ENCODE measurements at places on chromosomes 1 and 21.
A peak's percentile ranks its signal among the peaks of the same experiment; 100 is the strongest.

- no peak for DNase-seq
Observed at GRCh38 chr1:93453911-93454310, 6.0 kb downstream of the FNBP1L start.

GRCh38 chr1:48495166-48495565 is 23.2 kb upstream of the SPATA6 start:
- no peak for DNase-seq

DNA sequence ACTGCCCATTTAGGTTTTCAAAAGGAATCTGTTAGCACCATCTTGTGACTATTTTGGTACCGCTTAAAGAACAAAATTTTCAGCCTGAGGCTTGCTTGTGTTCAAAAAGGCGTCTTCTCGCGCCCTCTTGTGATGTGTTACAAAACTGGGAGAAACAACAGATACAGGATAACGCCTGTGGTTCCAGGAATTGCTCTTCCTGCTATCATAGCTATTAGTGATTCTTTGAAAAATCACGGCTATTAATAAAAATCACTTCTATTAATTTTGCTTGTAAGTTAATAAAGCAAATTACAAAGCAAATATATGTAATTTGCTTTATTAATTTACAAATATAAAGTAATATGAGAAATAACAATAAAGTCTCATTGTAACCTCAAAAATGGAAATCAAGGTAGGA is 82.2 kb upstream of the ABCD3 start:
- DNase-seq, result peak; percentile 95

DNA sequence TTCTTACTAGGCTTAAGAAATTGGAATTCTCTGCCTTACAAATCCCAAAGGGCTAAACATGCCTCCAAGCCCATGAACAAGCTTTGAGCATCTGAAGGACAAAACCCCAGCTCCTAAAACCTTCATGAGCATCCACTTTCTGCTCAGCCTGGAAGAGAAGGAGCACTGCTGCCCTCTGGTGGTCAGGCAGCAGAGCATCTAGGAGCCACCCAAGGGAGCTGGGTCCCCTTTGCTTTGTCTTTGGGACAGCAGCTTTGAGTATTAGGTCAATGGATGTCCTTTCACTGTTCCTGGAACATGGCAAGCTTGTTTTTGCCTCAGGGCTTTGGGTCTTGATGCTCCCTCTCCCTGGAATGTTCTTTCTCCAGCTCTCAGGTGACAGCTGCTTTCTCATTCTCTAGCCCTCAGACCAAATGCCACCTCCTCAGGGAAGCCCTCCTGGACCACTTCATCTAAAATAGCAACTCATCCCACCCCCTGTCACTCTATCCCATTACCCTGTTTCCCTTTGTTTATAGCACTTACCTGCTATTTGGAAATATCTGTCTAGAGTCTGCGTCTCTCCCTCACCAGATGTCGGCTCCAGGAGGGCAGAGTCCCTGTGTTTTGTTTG is 25.7 kb downstream of the RAB7B start:
- peak; percentile 75 for DNase-seq

- DNase-seq, result no peak
Observed at GRCh38 chr1:164618202-164618564, 59.2 kb downstream of the PBX1 start.

DNA sequence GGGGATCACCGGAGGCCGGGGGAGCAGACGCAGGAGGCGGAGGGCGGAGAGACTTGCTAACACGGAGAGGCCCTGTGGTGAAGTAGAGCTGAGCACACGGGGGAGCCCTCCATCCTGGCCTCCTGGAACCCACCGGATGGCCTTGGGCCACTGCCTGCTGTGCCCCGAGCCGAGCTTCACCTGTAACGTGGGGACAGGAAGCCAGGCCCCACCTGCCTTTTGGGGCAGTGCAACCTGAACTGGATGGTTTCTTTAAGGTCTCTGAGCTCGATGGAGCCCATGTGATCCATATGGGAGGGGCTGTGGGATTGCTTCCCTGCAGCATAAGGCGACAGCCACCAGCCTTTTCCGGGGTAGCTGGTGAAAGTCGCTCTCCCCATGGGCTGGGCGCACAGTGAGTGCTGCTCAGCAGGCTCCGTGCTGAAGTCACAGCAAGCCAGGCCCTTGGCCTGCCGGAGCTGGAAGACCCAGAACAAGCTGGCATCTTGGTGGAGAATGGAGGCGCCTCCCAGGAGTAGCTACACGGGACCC is 35.8 kb downstream of the TFF3 start:
- no peak for DNase-seq

DNA sequence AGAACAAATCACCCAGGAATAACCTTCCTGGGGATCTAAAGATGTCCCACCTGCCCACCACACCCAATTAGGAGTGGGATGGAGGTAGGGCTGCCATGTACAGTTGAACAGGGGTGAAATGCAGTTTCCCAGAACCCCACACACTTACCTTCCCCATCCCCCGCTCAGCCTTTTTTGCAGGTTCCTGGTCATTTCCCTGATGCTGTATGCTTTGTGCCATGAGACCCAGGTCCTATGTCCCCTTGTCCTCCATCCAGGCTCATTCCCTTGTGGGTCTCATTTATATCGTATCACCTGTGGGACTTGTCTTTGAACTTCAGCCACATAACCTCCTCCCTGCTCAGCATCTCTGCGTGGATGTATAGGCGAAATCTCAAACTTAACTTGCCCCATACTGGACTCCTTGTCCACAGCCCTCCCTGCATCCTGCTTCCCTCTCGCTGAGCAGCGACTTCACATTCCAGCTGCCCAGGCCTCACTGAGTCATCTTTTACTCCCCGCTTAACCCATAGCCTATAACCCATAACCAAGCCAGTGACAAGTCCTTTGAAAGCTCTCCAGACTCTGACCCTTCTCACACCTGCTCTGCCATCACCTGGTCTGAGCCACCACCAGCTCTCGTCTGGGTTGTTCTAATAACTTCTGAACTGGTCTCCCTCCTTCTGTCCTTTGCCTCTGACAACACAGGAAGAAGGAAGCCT is 4.7 kb downstream of the LDLRAD2 start:
- DNase-seq, result peak; percentile 90

DNA sequence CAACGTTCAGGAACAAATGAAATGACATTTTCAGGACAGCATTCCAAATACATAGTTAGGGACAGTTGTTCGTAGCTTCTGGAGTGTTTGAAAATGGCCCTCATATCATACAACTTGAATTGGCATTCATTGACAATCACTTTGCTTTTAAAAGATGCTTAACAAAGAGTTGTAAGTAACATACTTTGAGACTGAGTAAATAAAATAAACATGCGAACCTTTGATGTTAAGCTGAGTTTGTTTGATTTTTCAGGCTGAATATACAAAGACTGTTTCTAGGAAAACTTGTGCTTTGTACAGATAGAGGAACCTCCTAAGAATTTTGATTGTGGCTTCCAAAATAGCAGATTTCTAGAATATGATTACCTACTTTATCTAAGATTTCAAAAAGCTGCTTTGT is 45.3 kb downstream of the ITSN1 start:
- DNase-seq, result no peak

GRCh38 chr1:93705892-93706500 is 24.4 kb upstream of the BCAR3 start:
- DNase-seq, result peak; percentile 82

DNA sequence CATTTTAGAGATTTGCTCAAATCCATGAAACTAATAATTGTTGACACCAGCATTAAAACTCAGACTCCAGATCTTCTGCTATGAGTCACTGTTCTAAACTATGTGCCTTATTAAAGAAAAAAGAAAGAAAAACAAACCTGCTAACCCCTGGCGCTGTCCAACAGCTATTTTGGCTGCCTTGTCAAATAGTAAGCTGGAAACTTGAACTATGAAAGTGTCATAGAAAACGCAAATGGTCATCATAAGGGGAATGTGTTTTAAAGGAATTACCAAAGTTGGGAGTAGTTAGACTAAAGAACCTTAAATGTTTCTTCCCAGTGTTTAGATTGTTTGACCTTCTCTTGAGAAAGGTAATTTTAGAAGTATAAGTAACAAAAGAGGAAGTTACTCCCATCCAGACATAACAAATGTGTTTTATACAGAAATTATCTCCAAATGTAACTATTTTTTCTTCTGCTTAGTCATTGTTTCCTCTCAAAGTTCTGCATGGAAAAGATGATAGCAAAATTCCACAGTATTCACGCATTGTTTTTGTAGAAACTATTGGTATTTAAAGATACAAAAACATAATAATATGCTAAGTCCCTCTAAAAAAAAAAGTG is 272.4 kb downstream of the TPR start:
- peak; percentile 45 for DNase-seq

DNA sequence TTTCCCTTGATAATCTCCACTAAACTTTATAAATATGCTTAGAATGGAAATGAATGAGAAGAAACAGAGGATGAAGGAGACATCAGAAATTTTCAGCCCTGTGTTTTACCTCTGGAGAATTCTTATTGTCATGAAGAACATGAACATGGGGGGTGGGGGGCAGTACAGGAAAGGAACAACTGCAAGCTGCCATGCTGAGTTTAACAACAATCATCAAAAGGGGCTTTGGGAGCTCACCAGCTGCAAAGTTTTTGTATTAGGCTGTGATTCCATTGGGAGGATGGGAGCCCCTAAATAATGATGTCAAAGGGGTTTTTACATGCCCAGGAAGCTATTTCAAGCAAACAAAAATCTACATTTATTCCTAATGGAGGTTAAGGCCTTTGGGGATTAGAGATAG is 103.3 kb downstream of the AKT3 start:
- DNase-seq, result no peak

GRCh38 chr1:155946633-155947219 is 5.3 kb downstream of the RXFP4 start:
- no peak for DNase-seq

Data from PC-9 (cell line).